ENCODE measurements at places on chromosomes 16 and 17. TPM values are rescaled to one million over a fixed set of nuclear protein-coding genes. Genes with fewer than 3 reads are reported as not detected.

The CCDC40 gene
- total RNA-seq: 1.2 TPM

The CCDC144A gene
- total RNA-seq: 3.1 TPM

DNA sequence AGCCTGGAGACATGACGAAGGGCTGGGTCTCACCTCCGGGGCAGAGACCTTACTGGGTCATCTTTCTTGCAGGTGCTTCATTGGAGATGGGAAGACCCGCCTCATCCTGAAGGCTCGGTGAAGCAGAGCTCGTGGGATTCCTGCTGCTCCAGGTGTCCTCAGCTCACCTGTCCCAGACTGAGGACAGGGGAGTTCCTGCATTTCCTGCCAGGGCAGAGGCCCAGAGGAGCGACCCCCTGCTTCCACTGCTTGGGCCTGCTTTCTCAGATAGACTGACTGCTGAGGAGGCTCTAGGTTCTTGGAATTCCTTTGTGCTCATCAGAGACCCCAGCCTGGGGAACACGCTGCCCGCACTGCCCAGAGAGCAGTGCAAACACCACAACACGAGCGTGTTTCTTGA lies 11.6 kb downstream of the AQP8 start:
- no peak for DNase-seq

GRCh38 chr17:67747681-67748235 lies 30.0 kb downstream of the NOL11 start:
- DNase-seq: no peak

DNA sequence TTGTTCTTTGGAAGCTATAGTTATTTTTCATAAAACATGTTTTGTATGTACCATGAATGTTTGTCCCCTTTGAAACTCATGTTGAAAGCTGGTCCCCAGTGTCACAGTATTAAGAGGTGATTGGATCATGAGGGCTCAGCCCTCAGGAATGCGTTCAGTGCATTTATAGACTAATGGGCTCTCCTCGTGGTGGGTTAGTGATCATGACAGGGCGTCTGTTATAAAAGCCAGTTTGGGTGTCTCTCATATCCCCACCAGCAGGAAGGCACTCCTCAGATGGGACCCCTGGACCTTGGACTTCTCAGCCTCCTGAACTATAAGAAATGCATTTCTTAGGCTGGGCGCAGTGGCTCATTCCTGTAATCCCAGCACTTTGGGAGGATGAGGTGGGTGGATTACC lies 10.4 kb downstream of the BANP start:
- DNase-seq: no peak

DNA sequence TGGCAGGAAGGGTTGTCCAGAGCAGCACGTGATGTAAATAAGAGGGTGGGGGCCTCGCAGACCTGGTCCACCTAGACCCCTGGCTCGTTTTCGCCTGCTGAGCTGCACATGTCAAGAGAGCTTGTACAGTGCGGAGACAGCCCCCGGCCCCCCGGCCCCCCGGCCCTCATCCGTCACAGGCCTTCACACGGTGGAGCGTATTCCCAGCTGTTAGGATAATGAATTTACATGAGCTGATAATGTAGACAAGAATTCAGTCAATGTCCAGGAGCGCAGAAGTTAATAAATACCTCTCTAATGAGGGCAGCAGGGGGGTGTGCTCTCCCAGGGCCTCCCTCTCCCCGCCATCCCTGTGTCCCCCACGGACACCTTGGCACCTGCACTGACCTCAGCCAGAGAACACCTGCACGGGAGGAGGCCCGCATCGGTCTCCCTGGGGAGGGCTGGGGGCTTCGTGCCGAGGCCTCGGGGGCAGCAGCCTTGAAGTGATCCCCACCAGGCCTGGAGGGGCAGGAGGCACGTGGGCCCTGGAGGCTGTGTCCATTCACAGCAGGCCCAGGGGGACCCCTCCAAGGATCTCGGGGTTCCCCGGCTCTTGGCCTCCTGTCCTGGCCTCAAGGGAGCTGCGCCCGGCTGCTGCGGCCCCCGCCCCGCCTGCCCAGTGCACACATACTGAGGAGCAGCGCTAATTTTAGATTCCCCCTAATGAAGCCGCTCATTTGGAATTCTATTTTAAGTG lies 14.6 kb downstream of the GSE1 start:
- DNase-seq: no peak

DNA sequence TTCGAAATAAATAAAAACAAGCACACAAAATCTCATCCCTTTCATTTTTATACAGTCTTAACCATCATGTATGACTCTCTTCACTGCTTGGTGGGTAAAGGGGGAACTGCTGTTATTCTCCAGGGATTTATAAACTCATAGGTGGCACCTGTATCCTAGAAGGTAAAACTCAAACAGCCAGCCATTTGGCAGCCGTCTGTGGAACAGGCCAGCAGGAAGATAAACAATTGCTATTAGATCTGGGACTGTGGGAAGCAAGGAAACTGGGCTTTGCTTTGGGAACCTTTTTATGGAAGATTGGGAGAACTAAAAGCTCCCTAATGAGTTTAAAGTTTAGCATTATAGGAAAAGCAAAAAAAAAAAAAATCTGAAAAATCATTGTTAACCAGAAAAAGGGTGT lies 126.0 kb downstream of the TANGO6 start:
- DNase-seq: no peak
